T-helper 2 cell (primary cell): ENCODE measurements at places on chromosomes 12 and 14.
A peak's percentile ranks its signal among the peaks of the same experiment; 100 is the strongest.

DNA sequence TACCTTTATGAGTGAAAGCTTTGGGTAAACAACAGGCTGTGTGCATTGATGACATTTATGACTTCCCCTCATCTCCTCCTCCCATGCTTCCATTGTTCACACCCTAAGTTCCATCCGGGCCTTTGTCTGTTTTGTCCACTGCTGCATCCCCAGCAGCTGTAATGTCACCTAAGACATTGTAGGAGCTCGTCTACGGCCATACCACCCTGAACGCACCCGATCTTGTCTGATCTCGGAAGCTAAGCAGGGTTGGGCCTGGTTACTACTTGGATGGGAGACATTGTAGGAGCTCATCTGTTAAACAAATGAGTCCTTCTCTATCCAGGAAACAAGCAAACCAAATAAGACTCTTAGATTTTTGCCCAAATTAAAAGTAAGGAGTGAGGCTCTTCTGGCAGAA is 40.4 kb upstream of the SYCP3 start:
- no peak for DNase-seq

GRCh38 chr12:128290938-128291337 is 24.0 kb downstream of the TMEM132C start:
- no peak for DNase-seq

GRCh38 chr14:52563120-52563519 is 10.5 kb downstream of the GPR137C start:
- no peak for DNase-seq

DNA sequence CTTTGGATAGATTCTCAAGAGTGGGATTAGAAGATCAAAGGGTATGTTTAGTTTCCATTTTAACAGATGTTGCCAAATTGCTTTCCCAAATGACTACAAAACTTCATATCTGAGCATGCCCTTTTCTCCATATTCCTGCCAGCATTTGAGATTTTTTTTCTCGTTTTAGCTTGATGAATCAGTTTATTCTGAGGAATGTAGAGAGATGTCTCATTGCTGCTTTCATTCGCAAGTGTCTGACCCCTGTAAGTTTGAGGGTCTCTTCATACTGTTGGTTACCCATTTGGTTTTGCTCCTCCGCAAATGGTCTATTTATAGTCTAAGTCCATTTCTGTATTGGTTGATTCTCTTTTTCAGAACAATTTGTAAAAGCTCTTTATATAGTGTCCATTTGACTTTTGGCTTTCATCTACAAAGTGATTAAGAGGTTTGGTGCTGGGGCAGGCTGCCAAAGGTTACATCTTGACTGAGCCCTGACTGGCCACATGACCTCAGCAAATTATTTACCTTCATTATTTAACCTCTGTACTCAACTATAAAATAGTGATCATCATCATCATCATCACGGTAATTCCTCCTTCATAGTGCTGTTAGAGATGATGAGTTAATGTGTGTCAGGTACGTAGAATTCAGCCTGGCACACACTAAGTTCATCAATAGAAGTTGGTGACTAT is 33.6 kb downstream of the HCAR2 start:
- no peak for DNase-seq

DNA sequence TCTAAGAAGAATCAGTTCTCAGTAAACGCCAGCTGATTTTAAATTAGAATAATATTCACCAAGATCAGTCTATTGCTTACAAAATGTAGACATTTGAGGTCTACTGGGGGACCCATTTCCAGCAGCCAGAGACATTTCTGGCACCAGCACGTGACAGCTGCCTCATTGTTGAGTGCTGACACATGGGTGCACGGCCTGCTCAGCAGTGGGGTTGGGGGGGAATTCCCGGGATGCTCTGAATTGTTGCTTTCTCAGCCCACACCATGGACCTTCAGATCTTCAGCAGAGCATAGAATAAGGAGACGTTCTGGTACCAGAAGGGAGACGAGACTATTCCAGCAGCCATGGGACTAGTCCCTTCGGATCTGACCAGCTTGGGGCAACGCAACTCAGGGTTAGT is 18.3 kb downstream of the PLEKHG7 start:
- DNase-seq, result no peak

- no peak for DNase-seq
Observed at GRCh38 chr12:120321382-120322202, 6.0 kb downstream of the PLA2G1B start.

GRCh38 chr14:29822430-29822709 is 105.3 kb downstream of the PRKD1 start:
- no peak for DNase-seq

DNA sequence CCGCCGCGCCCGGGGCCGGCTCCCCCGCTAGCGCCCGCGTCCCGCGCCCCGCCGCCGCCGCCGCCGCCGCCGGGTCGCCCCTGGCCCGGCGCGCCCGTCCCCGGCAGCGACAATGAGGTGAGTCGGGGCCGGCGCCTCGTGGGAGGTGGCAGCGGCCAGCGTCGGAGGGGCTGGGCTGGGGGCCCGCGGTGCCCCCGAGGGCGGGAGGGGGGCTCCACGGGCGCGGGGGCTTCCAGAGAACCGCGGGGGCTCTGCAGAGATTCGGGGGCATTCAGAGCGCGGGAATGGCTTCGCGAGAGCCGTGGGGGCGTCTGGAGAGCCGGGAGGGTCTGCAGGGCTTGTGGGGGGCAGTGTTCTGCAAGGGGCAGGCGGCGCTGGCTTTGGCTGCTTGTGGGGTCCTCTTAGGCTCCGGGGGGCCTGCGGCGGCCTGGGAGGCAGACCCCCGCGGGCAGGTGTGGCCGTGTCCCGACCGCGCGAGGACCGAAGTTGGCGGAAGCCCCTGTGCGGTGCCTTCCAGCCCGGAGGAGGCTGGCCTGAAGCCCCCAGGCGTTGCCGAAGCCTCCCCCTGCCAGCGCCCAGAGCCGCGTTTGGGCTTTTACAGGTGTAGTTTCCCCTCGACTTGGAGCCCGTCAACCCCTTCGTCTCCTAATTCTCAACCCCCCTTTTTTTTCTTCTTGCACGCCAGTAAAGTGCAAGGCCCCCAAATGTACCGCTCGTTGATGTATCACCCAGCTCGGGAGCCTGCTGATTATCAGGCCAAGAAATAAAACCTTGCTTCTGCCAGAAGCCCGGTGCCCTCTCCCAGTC is 93.1 kb upstream of the EVL start:
- DNase-seq, result no peak

- no peak for DNase-seq
Observed at GRCh38 chr12:95571369-95571768, 20.1 kb upstream of the USP44 start.

DNA sequence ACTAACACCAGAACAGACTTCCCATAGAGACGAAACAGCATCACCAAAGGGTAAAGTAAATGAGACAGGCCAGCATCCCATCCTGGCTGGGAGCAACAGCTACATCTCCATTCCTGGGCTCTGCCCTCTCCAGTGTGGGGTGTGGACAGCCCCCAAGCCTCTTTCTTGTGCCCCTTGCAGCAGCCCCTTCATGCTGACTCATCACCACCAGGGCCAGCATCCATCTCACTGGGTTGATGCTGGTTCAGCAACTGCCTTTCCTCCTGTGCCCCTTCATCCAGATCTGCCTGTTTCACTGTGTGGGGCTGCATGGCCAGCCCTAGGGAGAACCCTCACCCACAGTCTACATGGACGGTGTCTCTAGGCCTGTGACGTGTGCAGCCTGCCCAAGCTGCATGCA is 569.1 kb upstream of the TBX3 start:
- DNase-seq, result no peak

DNA sequence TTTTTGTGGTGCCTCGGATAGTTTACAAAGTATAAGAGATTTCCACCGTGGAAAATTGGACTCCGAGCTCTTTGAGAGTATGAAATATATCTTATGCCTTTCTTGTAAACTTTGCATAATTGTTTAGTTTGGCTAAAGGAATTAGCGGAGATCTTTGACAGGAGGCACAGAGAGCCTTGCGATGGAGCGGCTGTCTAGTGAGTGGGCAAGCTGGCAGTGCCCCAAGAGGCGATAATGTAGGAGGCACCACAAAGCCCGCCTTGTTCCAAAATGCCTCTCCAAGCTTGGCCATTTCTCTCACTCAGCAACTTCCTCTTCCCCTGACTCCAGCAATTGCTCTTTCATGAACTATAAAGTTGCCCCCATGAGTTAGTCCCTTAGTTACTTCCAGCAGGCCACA is 270.1 kb upstream of the PRICKLE1 start:
- no peak for DNase-seq

DNA sequence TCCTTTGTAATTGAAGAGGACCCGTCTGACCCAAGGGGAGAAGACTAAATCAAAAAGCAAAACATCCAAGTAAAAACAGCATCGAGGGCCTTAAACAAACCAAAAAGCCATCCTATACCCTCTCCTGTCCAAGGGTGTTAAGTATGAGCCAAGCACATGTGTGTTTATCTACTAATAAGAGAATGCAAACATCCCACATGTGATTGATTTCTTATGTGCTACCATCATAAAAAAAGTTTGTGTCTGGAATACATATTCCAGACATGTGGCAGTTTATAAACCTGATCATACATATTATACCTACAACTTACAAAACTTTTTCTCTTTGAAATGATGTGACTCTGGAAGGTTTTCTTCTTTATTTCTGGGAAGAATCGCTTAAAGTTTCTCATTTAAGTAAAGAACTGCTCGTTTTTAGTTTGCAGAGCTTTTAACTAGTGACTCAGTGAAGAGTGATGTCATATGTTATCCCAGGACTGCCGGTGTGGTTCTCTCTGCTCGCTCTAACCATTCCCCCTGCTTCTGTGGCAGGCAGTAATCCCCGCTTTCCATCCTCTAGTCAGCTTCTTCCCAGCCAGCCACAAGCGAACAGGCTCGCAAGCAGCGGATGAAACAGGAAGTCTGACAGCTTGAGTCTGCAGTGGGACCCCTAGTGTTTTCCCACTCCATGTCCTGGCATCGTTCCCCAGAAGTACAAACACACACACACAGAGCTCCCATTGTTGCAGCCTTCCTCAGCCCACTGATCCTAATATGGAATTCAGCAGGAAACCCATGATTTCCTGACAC is 431 bp upstream of the RHOJ start:
- no peak for DNase-seq

- no peak for DNase-seq
Observed at GRCh38 chr14:57018065-57018464, 207.8 kb upstream of the OTX2 start.

GRCh38 chr12:76764856-76765255 is 941 bp downstream of the ZDHHC17 start:
- no peak for DNase-seq

DNA sequence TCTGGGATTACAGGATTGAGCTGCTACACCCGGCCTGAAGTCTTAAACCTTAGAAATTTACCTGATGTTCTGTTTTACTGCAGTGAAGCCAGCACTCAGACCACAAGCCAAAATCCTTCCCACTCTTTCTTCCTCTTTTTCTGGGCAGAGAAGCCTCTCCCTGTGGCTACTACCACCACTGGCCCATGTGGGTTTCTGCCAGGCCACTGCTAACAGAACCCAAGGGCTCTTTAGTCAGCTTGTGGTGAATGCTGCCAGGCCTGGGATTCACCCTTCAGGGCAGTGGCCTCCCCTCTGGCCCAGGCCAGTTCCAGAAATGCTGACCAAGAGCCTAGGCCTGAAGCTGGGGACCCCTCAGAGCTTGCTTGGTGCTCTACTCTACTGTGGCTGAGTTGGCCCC is 35.3 kb downstream of the GAS2L3 start:
- DNase-seq, result no peak

DNA sequence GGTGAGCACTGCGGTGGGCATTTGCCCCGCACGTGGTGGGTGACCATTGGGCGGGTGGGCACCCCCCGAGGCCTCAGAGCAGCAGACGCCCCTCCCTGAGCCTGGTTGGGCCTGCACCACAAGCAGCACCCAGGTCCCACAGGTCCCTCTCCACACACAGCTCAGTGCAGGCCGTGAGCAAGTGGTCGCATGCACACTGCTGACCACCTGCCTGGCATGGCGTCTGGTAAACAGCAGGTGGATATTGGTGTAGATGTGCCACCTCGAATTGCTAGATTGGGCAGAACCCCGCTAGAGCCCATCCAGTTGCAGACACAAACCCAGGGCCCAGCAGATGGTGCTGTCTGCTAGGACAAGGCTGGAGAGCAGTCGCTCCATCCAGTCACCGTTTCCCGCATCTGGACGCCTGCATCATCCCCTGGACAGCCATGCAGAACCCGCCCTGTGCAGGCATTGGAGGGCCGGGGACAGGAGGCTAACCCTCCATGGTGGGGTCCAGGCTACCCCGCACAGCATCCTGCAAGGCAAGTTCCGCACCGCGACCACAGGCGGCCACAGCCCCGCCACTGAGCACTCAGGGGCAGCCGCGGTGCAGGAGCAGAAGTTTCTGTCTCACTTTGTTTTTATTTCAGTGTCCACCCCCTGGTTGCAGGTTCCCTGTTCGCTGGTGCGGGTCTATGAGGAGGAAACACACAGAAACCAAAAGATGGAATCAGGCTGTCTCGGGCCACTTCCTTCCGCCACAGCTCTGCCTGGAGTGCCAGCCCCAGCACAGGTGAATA is 45.6 kb upstream of the RIMBP2 start:
- peak; percentile 57 for DNase-seq

DNA sequence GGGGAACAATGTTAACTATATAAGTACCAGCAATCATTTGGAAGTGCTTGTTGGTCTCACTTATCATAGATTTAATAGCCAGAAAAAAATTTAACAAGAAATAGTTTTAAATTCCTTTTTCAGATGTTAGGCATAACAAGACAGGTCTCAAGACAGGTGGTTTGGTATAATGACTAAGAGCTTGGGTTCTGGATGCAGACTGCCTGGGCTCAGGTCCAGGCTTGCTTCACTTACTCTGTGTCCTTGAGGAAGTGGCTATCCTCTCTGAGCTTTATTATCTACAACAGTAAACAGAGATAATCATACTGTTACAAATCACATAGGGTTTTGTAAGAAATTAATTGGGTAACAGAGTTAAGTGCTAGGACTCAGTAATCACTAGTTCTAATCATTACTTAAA is 338.0 kb upstream of the FLRT2 start:
- DNase-seq, result no peak

DNA sequence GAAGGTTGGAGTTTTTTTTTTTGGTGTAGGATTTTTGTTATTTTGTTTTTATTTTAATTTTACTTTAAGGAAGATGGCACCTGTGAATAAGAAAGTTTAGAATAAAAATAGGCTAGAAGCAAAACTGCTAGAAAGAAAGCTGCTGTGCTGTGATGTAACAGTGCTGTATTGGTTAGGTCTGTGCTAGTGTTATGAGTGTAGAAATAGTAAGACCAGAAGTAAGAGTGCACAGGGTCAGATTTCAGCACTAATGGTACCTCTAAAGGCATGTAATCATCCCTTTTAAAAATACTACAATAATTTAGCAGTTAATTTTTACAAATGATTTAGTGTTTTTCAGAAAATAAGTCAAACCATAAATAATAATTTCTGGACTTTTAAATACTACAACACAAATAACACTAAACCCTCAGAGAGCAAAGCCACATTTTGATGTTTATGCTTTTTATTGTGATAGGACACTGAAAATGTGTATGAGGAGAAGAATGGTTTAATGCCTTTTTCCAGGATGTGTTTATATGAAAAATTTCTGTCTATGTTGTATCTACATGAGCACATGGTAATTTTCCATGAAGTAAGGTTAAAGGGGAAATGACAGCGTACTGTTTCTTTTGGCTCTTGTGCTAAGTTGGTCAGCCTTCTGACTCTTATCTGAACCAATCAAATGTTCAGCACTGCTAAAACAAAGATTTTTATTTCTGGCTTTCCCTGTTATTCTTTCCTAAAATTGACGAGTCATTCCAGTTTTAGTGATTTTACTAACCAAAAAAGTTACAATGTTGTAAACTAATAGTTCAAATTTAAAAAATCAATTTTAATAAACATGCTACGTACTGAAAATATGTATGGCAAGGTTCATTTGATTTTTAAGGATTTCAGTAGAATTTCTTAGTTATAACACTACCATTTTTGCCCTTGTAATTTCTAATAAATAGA is 96.1 kb downstream of the PPHLN1 start:
- no peak for DNase-seq
